ENCODE measurements at places on chromosomes 2 and 18.

- DNase-seq: no peak
Observed at GRCh38 chr18:9969247-9969646, 55.4 kb downstream of the VAPA start.

DNA sequence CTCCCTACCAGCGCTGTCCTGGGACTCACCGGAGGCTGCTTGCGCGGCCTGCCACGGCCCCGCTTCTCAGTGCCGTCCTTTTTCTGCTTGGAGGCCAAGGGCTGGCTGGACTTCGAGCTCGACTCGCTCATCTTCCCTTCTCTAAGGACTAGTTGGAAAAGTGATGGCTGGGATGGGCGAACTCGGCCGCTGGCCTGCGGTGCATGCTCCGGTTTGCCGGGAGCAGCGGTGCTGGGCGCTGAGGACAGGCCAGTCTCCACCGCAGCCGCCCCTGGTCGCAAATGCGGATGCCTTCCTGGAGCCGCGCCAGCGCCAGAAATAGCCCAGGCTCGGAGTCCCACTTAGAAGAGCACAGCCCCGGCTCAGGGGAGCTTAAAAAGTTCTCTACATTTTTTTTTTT is 3.1 kb downstream of the C2orf81 start:
- no peak for DNase-seq

- DNase-seq: peak; percentile 98
Observed at GRCh38 chr2:14288016-14288415, 344.5 kb upstream of the LRATD1 start.

GRCh38 chr2:2926009-2926857 is 451.4 kb downstream of the EIPR1 start:
- no peak for DNase-seq

GRCh38 chr18:79476031-79476917 is 80.5 kb downstream of the NFATC1 start:
- no peak for DNase-seq

GRCh38 chr2:224426656-224427055 is 24.7 kb upstream of the FAM124B start:
- DNase-seq: no peak

- DNase-seq: no peak
Observed at GRCh38 chr18:53018791-53019190, 678.8 kb downstream of the DCC start.

- no peak for DNase-seq
Observed at GRCh38 chr2:68103030-68103708, 40.4 kb upstream of the C1D start.

GRCh38 chr2:210009126-210009525 is 6.7 kb downstream of the RPE start:
- DNase-seq: no peak

DNA sequence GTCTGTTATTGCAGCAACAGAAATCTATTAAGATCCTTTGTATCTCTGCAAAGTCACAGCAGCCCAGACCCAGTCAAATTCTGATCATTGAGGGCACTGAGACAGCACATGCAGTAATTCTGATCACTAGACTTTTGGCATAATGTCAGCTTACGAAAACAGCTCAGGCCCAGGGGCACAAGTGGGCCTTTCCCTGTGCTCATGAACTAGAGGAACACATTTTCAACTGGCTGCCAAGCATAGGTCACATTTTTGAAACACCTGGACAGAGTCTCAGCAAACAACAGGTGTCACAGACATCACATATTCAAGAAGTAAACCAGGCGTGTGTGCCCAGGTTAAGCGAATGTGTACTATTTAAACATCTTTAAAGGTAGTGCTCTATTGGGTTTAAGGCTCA is 13.7 kb downstream of the DOCK10 start:
- DNase-seq: no peak

DNA sequence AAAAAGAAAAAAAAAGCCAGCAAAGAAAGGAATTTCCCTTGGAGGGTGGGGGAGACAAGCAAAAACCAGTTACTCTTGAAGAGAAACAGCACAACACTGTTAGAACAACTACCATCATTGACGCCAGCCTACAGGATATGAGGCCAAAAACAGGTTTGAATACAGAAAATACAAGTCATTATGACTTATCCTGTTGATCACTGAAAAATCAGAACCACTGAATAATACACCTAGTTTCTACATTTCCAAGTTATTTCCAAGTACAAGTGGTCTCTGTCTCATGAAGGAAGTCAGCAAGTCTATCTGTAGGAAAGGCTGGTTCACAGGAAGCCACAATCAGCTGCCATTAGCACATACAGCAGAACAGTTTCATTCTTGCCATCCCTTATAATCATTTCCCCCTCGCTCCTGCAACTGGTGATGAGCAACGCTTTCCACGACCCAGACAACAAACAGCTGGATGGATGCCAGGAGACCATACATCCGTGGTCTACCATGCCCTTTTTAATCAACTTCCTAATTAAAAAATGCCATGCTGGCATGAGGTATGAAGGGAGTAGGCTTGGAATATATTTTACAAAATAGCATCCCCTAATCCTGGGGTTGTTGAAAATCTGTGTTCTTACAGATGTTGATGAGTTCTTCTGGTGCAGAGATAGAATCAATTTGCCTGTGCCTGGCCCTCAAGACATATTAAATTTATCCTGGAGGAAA is 10.4 kb downstream of the MYT1L start:
- DNase-seq: no peak

DNA sequence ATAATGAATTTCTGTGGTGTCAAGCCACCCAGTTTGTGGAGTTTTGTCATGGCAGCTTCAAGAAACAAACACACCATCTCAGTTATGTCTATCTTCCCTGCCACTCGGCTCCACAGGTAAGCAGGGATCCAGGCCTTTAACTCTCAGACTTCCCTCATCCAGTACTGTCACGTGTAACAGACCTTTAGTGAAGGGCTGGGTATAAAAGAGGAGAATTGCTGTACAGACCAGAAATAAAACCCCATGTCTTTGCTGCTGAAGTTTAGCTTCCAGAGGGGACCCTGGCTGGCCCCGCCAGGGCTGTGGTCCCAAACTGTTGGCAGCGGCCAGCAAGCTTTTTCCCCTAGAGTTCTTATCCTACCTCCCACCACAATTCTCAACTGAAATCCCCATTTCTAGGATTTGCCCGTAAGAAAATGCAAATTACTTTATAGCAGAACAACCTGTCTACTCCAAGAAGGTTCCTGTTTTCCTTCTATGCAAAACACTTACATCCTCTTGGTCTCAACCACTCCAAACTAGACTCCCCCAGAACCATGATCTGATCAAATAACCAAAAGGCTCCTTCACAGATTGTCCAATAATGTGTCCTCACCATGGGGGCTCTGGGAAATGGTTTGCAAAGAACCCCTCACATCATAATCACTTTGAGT is 438.0 kb upstream of the ID2 start:
- no peak for DNase-seq

GRCh38 chr2:183497861-183498260 is 373.6 kb downstream of the NUP35 start:
- DNase-seq: no peak

DNA sequence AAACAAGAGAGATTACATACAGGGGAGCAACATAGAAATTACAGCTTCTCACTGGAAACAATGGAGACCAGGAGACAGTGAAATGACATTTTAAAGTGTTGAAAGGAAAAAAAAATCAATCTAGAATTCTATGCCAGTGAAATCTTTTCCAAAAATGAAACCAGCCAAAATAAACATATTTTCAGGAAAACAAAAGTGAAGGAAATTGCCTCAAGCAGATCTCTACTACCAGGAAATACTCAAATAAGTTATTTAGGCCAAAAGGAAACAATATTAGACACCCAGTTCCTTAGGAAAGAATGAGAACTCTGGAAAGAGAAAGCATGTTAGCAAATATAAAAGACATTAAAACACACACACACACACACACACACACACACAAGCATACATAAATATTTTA is 339.9 kb upstream of the NCKAP5 start:
- no peak for DNase-seq

- DNase-seq: no peak
Observed at GRCh38 chr2:119431155-119431975, at the start of gene TMEM37. Gene TMEM37 (plus strand): TSS chr2:119431854. CDS start chr2:119431904, 50 bp downstream.

- DNase-seq: no peak
Observed at GRCh38 chr2:44578471-44579093, 216.8 kb downstream of the CAMKMT start.

DNA sequence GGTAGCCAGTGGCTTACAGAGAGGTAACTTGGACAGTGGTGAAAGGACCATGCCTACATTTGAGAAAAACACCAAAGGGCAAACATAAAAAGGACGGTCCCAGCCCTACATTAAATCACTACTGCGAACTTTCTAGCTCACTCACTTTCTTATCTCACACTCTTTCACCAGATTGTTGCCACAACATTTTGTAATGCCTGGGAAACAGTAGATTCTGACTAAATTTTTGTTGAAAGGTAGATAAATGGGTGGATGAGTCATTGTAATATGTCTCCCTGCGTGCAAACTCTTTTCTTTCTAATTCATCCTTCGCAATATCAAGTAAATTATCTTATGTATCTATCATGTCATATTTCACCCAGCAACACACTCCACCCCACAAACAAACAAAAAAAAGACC is 192.2 kb downstream of the IRS1 start:
- no peak for DNase-seq

DNA sequence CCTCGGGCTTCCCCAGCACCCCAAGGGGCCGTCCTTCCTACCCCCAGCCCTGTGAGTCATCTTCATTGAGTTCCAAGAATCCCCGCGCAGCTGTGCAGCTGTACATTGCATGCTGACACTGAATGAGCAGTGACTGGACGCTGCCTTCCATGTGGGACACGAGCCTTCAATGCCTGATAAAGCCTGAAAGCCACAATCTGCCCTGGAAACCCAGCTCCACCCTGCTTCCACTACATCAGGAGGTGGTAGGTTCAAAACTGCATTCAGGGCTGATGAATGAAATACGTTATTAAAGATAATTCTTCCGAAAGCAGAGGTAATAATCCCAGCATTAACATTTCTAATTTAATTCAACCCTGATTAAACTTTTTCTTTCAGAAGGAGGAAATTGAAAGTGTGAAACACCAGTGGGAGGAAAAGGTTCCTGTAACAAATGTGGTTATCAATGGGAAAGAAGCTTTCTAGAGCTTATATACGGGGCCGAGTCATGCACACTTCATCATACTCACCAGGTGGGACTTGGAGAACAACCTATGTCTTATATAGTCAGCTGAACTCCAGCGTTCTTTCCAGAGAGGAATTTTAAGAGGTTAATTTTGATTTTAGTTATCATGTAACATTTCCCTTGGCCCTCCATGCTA is 360.1 kb downstream of the LPIN1 start:
- peak; percentile 63 for DNase-seq

- DNase-seq: no peak
Observed at GRCh38 chr18:62357079-62357719, 32.1 kb downstream of the TNFRSF11A start.

GRCh38 chr18:36514778-36515177 is 217.3 kb downstream of the FHOD3 start:
- DNase-seq: no peak

DNA sequence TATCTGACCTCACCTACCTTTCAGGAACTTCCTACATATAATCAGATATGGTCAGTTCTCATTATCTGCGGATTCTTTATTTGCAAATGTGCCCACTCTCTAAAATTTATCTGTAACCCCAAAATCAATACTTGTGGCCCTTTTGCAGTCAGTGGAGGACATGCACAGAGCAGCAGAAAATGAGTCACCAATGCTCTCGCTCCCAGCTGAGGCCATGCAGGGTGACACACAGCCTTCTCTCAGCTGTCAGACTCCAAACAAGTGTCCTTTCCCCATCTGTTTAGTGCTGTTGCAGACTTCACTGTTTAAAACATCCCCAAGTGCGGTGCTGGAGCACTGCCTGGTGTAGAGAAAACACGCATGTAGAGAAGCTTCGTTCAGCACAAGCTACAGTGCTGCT is 171.9 kb upstream of the SALL3 start:
- DNase-seq: no peak

GRCh38 chr18:3305354-3305762 is 43.4 kb downstream of the MYL12B start:
- peak; percentile 98 for DNase-seq

GRCh38 chr2:240639566-240639965 is 14.3 kb downstream of the GPR35 start:
- DNase-seq: no peak

GRCh38 chr18:79788734-79789085 is 9.0 kb upstream of the KCNG2 start:
- no peak for DNase-seq

DNA sequence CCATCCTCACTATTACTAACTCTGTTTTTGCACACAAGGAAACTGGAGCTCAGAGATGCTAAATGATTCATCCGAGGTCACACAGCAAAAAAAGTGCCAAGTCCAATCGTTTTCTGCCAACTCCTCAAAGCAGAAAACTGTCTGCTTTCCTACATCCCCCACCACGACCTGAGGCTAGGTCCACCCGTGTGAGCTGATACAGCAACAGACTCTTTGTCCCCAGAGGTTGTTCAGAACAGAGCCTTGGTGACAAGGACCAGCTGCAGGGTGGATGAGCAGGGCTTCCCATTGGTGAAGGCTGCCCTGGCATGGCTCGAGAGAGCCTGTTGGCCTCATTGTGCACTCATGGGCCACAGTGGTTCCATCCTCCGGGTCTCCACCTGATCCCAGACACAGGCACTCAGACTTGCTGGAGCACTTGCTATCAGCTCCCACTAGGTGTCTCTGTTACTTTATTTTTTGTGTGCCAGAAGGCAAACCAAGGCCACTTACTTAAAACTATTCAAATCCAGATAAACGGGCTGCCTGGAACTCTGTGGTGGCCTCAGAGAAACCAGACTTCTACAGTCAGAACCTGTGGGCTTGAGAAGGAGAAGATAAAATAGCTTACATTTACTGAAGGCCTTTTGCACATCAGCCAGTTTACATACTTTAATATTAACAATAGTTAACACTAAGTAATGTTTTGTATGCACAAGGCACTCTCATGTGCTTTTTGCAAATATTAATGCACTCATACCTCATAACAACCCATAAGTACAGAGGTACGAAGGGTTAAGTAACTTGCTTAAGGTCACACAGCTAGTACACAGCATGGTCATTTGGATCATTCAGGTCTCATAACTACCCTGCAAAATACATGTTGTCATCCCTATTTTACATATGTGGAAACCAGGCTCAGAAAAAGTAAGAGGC is 62.9 kb upstream of the CTIF start:
- no peak for DNase-seq

- no peak for DNase-seq
Observed at GRCh38 chr2:158473719-158474392, 17.1 kb downstream of the PKP4 start.

GRCh38 chr2:25078170-25079049 is 36.5 kb downstream of the EFR3B start:
- peak; percentile 46 for DNase-seq

- DNase-seq: no peak
Observed at GRCh38 chr2:98924038-98924830, 11.8 kb downstream of the CRACDL start.

DNA sequence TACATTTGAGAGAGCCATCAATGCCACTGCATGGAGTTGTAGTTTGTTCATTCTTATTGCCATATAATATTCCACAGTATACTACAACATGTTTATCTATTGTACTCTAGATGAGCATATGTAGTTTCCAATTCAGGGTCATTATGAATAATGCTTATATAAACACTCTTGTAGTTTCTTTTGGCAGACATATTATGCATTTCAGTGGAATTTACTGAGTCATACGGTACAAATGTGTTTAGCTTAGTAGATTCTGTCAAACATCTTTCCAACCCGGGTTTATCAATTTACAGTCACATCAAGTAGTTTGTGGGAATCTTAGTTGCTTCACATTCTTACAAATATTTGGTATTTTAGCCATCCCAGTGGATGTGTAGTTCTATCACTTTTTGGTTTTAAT is 161.1 kb downstream of the KCNH7 start:
- DNase-seq: peak; percentile 0

GRCh38 chr2:231360881-231361371 is 34.6 kb upstream of the B3GNT7 start:
- DNase-seq: no peak

All from epithelial cell of prostate (primary cell).